NCI-H524 (cell line): ENCODE measurements at places on chromosomes 2 and 18.

- no peak for DNase-seq
These were observed 24.4 kb downstream of the KLF7 start for GRCh38 chr2:207141386-207141785.

DNA sequence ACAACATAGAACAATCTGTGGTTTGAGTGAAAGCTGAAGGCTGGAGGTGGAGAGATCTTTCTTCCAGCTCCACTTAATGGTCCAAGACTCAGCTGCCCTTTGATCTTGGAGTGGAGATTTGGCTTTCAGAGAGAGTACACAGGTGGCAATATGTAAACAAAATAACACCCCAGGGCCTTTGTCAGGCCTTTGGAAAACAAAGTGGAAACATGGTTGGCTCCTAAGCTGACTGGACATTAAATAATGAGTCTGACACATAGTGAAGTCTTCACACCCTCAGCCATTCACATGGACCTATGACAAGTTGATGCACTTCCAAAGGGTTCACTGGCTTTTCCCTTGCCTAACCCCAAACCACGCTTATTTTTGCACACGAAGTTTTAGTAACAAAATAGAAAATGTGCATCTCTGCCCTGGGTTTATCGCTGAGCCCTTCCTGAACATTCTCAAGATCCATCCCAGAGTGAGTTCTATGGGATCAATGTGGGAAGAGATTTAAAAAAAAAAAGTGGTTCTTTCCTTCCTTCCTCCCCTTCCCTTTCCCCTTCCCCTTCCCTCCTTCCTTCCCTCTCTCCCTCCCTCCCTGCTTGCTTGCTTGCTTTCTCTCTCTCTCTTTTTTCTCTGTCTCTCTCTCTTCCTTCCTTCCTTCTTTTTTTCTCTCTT, 201.3 kb upstream of the NT5C1B start:
- DNase-seq = no peak

- no peak for DNase-seq
These were observed 74.6 kb downstream of the SLC4A3 start for GRCh38 chr2:219701847-219702634.

DNA sequence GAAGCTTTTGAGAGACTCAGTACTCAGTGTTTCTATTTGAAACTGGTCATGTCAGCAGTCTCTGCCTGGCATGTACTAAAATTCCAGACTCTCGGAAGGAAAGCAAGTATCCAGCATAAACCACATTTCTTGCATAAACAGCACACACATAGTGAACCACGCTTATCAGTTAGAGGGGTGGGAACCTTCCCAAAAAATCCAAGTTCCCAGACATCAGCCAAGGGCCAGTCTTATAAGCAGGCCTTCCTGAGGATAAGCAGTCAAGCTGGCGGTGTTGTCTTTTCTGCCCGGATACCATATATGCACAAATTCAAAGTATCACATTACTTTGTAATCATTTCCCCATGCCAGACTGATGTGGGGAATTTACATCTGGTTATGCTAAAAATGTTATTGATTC, 73.6 kb downstream of the ST6GAL2 start:
- DNase-seq = no peak

DNA sequence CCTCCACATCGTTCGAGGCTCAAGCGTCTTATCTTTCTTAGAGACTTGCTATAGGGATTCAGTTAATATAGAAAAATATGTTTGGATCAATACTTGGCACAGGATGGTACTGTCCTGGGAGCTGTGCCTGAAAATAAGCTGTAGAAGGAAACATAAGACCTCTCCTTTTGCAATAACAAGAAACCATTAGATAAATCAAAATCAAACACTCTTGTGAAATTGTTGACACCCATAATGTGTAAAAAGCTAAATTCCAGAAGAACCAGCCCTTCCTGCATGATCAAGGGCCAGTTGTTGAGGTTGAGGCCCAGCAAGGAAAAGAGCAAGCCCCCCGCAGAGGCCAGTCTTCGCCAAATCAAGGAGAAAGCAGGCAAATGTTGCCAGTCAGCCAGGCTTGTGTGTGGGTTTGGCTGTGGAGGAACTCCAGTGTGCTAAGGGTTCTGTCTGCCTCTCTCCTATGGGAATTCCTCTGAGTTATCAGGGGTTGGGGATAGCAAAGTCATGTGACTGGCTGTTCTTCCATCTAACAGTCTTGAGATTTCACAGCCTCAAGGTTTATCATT, 185.7 kb downstream of the ACKR3 start:
- DNase-seq = no peak
